ENCODE measurements at places on chromosomes 2 and 18. TPM values are rescaled to one million over a fixed set of nuclear protein-coding genes. Genes with fewer than 3 reads are reported as not detected.

DNA sequence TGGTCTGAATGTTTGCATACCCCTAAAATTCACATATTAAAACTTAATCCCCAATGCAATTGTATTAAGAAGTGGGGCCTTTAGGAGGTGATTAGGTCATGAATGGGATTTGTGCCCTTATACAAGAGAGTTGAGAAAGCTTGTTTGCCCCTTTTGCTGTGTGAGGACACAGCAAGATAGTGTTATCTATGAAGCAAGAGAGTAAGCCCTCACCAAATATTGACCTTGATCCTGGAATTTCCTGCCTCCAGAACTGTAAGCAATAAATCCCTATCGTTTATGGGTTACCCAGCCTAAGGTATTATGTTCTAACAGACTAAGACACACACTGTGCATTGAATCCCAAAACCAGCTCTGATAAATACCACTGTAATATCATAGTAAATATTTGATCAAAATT is 32.2 kb downstream of the NR4A2 start:
- H3K4me1 ChIP-seq: no peaks in the 10 kb centered on the region
- H3K27ac ChIP-seq: no peak overlapping the region
- DNase-seq: no peak
- H3K36me3 ChIP-seq: no peaks in the 10 kb centered on the region
- no peak overlapping the region for H3K4me3 ChIP-seq

The TRIM43 gene
- not detected for total RNA-seq

The MERTK gene
- 0.94 TPM for total RNA-seq

GRCh38 chr2:17136877-17137276 is 381.4 kb downstream of the RAD51AP2 start:
- DNase-seq: no peak
- no peaks in the 10 kb centered on the region for H3K36me3 ChIP-seq

All from activated CD4-positive, alpha-beta T cell treated with anti-CD3 and anti-CD28 coated beads for 36 hours (primary cell).